ENCODE measurements at places on chromosomes 1 and 21.

- no peak for DNase-seq
These were observed 10.8 kb downstream of the ADAMTSL4 start for GRCh38 chr1:150560011-150560438.

DNA sequence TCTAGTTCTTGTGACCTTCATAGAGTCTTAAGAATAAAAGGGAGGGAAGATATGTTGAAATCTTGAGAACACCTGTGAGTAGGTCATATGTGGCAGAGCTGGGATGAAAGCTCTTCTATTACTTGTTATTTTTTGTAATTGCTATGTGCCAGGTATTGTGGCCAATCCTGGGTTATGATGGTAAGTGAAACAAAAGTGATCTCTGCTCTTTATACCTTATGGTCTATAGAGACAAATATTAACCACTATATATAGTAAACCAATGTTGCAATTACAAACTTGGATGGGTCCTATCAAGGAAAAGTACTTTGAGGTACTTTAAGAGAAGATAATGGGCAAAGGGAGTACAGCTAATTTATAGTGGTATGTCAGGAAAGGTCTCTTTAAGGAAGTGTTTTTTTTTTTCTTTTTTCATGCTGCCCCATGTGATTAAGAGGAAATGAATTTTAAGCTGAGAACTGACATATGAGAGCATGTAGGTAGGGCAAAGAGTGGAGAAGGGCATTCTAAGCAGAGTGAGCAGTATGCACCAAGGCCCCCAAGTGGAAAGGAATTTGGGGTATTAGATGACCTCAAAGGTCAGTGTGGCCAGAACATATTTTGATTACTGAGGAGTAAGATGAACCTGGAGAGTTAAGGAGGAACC lies 43.3 kb downstream of the POU2F1 start:
- DNase-seq: no peak

GRCh38 chr1:54805466-54805865 lies 4.3 kb upstream of the TTC22 start:
- no peak for DNase-seq

- no peak for DNase-seq
These were observed 992.7 kb downstream of the TTLL7 start for GRCh38 chr1:83006271-83006670.

DNA sequence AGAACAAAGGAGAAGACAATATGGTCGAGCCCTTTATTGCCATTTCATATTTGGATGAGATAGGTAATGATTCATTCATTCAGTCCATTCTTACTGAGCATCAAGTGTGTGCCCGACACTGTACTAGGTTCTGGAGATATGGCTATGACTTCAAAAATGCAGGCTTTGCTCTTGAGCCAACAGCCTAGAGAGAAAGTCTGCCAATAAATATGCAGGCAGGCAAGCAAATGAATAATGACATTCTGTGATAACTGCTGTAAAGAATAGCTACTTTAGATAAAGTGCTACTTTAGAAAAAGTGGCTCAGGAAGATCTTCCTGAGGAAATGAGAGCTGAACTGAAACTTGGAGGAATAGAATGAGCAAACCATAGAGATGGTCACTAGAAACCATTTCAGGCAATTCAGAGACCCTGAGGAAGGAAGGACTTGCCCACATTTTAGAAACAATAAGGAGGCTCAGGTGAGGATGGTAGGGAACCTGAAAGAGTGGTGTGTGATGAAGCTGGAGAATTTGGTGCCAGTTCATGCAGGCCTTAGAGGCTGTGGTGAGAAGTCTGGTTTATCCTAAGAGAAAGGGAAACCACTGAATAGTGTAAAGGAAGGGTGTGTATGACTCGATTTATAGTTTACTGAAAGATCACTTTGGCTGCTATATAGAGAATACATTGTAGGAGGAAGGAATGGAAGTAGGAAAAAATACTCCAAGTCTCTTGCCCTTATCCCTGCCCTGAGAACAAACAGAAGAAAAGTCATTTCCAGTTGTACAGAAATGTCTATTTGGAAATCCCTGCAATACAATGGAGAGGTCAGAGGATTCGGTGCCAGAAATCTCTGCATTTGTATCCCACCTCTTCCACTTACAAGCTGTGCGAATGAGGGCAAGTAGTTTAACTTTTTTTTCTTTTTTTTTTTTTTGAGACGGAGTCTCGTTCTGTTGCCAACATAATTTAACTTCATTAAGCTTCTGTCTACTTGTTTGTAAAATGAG lies 167.9 kb downstream of the VPS13D start:
- no peak for DNase-seq

GRCh38 chr21:42089093-42089631 lies 18.0 kb downstream of the UMODL1 start:
- no peak for DNase-seq

DNA sequence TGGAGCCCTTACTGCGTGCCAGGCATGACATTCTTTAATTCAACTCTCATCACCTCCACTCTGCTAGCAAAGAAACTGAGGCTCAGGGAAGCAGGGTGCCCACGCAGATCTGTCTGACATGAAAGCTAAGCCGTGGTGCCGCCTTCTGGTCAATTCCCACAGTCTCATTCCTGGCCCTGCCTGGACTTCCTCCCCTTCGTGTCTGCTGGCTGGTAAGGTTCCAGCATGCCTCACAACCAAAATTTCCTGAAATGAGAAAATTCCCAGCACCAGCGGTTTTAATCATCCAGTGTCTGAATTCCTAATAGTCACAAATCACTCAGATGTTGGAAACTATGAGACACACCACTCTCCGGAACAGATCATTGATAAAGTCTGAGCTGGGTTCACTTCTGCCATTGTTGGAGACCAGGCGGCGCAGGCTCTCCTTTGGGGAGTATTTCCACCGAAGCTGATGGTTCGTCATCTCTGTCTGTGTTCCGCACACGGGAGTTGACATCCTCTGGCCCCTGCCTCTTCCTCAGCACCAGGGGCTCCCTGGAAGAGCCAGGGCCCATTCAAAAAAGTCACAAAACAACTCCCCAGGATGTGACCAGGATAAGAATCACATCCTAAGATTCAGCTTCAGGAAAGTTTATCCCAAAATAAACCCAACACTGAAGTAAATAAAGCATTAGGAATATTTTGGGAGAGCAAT lies 167.7 kb downstream of the PLPP3 start:
- DNase-seq: no peak

DNA sequence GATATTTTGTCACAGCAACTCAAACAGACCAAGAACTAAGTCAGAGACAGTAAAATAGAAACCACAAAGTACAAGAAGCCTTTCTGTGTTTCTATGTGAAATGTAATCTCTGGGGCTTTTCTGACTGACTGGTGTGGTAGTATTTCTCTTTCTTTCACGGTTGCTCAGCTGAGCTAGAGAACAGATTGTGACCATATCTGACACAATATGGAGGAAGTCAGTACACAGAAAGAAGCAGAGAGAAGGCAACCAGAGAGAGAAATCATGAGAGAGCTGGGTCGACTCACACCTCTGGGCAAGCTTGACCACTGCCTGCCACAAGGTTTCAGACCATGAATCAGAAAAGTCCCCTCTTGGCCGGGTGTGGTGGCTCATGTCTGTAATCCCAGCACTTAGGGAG lies 208.9 kb upstream of the GREM2 start:
- DNase-seq: no peak

DNA sequence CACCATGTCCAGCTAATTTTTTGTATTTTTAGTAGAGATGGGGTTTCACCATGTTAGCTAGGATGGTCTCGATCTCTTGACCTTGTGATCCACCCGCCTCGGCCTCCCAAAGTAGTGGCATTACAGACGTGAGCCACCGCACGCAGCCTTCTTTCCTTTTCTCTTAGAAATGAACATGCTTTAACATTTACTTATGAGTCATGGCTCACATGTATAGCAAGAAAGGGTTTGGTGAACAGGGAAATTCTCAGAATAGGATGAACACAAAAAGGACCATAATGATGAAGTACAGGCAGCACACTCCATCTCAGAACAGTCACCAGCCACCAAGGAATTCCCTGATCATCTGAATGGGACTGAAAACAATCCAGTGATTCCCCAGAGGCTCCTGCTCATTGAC lies 9.4 kb upstream of the VAMP4 start:
- DNase-seq: no peak

DNA sequence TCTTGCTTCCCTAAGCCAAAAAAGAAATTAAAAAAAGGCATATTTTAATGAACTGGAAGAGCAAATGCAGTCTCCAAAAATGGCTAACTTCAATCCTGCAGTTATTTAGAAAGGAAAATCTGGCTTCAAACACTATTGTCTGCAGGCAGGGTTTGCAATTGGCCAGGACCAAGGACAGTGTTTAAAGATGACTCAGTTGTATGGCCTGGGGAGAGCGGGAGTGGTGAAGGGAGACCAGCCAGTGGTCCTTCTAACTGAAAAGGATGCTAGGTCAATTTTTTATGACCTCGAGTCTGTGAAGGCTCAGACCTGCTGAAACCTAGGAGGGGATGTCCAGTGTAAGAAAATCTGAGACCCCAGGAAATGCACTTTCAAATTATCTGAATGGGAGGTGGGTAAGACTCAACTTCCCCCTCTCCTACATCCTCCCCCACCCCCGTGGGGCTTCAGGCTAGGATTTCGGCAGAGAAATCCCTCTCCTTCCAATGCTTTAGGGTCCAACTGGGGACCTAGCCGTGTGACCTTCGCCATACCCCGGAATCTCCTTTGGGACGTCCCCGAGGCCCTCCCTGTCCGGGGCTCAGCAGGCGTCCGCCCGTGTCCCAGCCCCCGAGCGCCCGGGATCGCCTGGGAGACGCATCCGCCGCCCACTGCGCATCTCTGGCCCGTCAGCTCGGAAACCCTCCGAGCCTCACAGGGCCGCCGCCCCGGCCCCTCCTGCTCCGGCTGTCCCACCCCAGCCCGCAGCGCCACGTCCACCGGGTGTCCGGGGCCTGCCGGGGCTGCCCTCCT lies 602 bp upstream of the RIMKLA start:
- DNase-seq: no peak

DNA sequence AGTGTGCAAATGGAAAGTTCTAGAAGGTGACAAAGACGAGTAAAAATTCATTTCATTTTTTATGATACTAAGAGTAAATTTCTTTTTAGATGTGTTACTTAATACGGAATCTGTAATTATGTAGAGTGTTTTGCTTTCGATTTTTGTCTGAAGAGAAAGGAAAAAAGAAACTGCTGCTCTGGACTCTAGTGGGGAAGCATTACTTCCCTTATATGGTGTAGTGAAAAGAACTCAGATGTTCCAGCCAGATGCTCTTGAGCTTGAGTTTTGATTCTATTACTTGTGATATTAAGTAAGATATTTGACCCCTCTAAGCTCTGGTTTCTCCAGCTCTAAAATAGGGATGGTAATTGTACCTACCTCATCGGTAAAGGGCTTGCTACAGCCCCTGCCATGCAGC lies 12.2 kb upstream of the GPR161 start:
- no peak for DNase-seq

DNA sequence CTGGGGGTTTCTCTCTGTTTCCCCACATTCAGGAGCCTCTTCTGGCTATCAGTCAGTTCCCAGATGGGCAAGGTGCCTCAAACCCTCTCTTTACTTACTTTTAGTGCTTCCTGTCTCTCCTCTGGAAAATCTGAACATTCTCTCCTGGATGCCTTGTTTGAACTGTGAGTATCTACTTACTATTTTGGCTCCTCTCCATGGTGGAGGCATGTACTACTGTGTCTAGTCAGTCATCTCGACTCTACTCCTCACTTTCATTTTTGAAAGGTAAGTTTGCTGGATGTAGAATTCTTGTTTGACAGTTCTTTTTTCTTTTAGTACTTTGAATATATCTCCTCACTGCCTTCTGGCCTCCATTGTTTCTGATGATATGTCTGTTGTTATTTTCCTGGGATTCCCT lies 70.9 kb upstream of the FAM78B start:
- DNase-seq: no peak

- no peak for DNase-seq
These were observed 203.3 kb downstream of the PTPRU start for GRCh38 chr1:29439615-29440014.

GRCh38 chr1:89942825-89943658 lies 51.9 kb upstream of the ZNF326 start:
- no peak for DNase-seq

GRCh38 chr1:38476111-38476849 lies 383.3 kb downstream of the RRAGC start:
- DNase-seq: no peak

GRCh38 chr1:44348061-44348485 lies 7.0 kb downstream of the ERI3 start:
- no peak for DNase-seq

DNA sequence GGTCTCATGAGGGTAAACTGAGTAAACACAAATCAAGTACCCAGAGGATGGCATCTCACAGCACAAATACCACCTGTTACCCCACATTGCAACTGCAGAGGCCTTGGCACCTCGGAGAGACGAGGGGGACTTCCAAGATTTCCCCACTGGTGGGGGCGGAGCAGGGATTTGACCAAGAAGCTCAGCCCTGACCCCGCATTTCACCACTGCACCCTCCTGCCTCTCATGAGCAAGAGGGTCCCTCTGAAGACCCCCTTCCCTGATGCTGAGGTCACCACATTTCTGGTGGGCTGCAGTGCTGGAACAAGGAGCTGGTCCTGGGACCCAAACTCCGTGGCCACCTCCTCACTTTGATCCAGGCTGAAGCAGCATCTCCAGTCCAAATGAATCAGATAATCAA lies 342.4 kb downstream of the NPHP4 start:
- no peak for DNase-seq
